Posterior vena cava (tissue), 2 donors: ENCODE measurements at places on chromosomes 16 and 17. TPM values are rescaled to one million over a fixed set of nuclear protein-coding genes. Genes with fewer than 3 reads are reported as not detected.

The OTOP3 gene
- total RNA-seq, result not detected

GRCh38 chr16:82264756-82265155, 94.7 kb upstream of the MPHOSPH6 start:
- no peak for DNase-seq

The TANC2 gene
- 36.1 TPM for total RNA-seq

- DNase-seq, result no peak
Measured at GRCh38 chr17:49549311-49549605, 26.4 kb upstream of the NXPH3 start.

DNA sequence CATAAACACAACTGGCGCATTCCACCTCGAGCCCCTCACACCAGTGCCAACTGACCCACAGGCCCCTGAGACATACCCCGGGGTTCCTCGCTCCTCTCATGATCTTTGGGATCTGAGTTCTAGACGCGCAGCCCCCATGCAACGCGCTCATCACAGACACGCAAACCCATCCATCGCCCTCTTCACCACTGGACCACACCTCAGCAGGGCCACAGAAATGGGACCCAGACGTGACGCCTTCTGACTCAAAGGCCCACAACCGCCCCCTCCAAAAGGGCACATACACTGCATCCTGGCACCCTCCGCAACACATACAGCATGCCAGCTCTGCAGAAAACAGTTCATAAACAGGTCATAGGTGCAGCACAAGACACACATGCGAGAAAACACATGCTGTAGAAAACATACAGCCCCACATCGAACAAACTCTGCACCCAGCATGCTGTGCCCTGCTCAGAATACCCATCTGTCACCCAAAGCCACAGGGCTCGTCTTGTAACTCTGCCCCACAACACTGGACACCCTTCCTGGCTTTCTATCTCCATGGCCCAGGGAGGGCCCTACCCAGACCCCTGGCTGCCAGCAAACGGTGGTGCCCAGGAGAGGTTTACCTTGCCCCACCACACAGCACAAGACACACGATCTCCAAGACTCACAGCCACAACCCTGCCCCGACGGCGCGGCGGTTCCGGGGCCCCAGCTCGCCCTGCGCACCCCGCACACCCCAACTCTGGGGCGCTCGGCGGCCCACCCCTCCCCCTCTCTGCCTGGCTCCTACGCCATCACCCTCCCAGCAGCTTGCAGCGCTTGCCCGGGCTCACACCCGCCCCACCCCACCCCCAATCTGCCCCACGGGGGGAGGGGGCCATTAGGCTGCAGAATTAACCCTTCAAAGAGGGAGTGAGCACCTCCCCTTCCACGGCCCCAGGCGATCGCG, 887 bp downstream of the ZBTB4 start:
- no peak for DNase-seq

- peak; percentile 89 for DNase-seq
Measured at GRCh38 chr17:49407981-49408501, 6.6 kb downstream of the PHB1 start.

The CLEC19A gene
- not detected for total RNA-seq

DNA sequence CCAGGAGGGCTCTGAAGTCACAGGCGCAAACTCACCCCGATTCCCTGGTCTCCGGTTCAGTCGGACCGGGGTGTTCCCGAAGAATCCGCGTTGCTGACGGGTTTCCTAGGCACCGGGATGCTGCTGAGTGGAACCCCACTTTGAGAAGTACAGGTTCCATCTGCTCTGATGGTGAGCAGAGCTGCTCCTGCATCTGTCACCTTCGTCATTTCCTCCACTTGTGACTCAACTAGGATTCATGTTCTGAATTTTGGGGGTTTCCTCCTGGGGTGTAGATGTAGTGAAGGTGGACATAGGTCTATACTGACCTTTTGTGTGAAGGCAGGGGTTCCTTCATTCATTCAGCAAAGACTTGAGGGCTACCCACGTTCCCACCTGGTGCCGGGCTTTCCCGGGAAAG, 25.0 kb downstream of the LGALS3BP start:
- no peak for DNase-seq

The RHBDL1 gene
- total RNA-seq, result 0.71 TPM

DNA sequence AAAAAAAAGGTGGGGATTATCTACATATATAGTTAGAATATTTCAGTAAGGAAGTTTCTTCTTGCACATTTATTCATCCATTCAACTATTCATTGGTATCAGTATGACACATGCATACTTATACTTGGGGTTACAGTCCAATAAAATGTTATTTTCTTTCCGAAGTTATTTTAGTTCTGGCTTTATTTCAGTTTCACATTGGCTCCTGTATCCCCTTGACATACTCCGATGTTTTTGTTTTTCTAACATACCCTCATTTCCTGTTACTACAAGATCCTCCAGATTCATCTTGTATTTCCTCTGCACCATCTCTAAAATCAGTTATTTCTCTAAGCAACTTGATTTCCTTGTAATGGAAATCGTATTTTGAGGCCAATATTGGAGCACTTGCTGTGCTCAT, 435.5 kb upstream of the MON1B start:
- no peak for DNase-seq

The USP10 gene
- 64.3 TPM for total RNA-seq

GRCh38 chr16:20410121-20410723, 888 bp downstream of the ACSM5 start:
- no peak for DNase-seq

DNA sequence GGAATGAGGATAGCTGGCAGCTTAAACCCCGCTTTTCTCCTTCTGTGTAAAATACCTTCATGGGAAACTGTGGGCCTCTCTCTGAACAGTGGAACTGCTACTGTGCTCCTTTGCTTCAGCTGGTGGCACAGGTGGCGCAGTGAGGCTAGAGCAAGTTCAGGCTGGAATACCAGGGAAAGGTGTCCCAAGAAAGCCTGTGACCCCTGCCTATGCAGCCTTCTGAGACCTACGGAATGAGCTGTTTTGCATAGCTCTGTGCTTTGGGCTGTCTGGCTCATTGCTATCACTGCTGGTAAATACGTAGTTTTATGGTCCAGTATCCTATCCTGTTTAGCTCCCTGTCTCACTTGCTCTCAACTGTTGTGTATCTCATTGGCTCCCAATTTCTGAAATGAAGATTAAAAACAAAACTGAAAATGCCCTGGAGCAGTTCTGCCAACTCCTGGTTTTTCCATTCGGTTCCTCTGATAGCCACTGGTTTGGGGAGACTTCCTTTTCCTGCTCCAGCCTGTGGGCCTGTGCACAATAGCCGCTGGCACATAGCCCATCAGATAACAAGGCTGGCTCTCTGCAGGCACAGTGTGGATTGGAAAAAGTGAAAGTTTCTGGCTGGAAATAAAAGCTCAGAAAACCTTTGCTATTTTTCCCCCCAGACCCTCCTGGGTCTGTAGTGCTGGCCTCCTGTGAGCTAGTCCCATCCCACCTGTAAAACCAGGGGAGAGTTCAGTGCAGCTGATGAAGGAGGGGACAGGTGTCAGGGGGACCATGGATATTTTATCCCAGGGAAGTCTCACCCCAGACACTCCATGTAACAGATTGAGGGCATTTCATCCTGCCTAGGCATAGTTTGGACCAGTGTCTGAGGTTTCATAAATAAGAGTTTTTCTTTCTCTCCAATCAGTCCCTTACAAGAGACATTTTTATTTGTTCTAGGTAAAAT, 24.0 kb downstream of the LIMD2 start:
- DNase-seq, result peak; percentile 91

- DNase-seq, result no peak
Measured at GRCh38 chr16:85733155-85733838, 17.6 kb downstream of the C16orf74 start.

The ABCA3 gene
- 16.6 TPM for total RNA-seq

The ITGB3 gene
- total RNA-seq, result 53.5 TPM

DNA sequence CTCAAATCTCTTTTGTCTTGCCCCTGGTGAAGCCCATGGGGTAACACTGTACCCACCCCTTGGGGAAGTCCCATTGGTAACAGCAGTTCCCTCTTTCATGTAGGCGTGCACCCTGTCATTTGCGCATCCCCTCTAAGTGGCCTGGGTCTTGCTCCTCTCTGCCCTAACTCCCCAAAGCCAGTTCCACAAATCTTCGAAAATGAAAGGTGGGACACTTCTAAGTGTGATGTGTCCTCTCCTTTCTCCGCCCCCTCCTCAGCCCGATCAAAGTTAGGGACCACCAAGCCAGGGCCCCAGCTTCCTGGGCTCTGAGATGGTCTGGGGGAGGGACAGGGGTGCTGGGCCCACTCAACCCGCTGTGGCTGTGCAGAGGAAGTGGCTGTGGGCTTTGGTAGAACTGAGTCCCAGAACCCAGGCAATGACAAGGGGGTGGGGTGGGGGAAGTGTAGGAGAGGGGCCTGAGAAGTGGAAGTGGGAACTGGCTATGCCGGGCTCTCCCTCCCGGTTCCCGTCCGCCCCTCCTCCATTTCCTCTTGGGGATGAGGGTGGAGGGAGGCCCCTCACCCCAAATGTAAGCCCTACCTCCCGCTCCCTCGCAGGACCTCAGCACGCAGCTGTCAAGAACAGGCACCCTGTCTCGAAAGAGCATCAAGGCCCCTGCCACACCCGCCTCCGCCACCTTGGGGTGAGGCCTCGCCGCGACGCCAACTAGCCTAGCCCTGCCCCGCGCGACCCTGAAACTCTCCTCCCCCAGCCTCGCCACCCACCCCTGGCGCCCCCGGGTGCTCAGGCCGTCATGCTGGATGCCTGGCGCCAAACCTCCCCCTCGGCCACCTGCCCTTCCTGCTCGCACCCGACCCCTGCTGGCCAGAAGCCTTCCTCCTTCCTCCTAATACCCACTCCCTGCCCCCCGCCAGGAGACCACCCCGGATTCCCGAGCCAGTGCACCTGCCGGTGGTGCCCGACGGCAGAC, 8.7 kb downstream of the ABI3 start:
- peak; percentile 82 for DNase-seq

- DNase-seq, result no peak
Measured at GRCh38 chr16:70304892-70305448, 6.0 kb downstream of the DDX19B start.

DNA sequence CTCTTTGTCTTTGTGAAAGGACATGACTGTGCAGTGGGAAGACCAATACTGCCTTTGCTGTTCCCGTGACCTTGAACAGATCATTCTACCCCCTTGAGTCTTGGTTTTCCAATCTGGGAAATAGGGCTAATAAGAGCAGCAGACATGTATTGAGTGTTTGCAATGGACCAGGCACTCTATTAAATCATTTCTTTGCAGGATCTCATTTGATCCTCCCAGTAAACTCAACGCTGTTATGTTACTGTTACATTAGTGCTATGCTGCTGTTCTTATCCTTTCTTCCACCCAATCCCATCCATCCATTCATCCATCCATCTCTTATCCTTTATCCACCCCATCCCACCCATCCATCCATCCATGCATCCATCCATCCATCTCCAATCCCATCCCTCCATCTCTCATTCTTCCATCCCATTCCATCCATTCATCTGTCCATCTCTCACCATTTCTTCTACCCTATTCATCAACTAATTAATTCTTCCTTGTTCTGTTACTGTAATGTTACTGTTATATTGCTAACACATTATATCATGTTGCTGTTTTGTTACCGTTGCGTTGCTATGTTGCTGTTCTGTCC, 65.1 kb downstream of the ABCC6 start:
- DNase-seq, result no peak

The TMEM208 gene
- 33.1 TPM for total RNA-seq

DNA sequence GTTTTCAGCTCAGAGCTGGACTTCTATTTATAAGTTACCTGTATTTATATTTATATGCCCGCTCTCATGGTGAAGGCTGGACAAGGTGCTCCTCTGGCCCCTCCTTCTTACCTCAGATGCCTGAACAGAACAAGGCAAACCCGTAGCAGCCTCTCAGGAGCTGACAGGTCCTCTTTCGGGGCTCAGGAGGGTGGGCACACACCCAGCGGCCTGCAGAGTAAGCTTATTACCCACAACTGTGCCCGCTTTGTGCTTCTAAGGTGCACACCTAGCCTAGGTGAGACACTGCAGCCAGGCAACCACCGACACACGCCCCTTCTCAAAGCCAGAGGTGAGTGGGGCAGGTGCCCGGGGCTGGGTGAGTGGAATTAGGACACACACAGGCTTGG, 5.3 kb downstream of the NKIRAS2 start:
- peak; percentile 76 for DNase-seq

DNA sequence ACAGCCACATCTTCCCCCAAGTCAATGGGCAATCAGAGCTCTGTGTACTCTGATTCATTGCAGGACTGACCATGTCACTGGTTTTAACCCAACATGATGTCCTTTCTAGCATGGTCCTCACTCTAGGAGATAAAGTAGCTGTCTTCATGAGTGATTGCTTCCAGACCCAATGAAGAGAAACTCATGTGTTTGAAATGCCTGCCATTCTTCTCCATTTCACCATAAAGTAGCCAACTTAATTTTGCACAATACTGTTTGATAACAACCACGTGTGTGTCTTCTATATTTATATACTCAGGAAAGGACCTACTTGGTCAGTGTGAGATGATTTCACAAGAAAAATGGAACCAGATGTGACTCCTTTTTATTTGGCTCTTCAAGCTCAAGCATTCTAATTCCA, 172.5 kb downstream of the AXIN2 start:
- DNase-seq, result no peak
